ENCODE measurements at places on chromosomes 7 and 10.

DNA sequence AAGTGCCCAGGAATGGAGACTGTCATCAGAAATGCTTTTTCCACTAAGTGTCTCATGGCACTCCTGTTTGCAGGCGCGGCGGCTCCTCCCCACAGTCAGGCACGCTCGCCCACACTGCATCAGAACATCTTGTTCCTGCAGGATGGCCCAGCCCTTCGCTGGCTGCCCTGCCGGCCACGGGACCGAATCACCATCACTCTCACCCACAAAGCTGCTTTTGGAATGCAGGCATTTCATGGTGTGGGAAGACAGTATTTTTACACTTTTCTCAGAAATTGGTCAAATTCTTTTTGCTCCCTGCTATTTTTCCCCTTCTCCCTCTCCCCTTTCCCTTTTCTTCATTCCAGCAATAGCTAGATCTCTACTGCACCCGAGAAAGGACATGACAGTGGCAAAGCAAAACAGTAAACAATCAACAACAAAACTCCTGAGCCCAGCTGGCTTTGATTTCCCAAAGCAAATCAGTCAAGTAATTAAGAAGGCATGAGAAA is 176.1 kb upstream of the TNS3 start:
- DNase-seq, result peak; percentile 80

DNA sequence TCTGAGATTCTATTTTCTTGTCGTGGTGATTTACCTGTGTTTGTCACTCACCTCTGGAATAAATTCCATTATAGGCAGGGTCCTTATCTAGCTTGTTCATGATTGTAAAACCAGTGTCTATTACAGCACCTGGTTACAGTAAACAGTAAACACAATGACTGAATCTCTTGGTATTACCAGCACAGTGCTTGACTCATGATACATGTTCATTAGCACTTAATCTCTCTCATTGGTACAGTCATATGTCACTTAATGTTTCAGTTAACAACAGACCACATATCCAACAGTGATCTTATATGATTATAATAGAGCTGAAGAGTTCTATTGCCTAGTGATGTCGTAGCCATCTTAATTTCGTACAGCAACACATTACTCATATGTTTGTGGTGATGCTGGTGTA is 1.6 kb upstream of the TASOR2 start:
- DNase-seq, result no peak

GRCh38 chr7:117707080-117707479 is 166.2 kb downstream of the CTTNBP2 start:
- DNase-seq, result no peak

- no peak for DNase-seq
These were observed 333.7 kb upstream of the PODXL start for GRCh38 chr7:131890176-131890575.

- DNase-seq, result peak; percentile 32
These were observed 27.8 kb downstream of the COA1 start for GRCh38 chr7:43701500-43701854.

DNA sequence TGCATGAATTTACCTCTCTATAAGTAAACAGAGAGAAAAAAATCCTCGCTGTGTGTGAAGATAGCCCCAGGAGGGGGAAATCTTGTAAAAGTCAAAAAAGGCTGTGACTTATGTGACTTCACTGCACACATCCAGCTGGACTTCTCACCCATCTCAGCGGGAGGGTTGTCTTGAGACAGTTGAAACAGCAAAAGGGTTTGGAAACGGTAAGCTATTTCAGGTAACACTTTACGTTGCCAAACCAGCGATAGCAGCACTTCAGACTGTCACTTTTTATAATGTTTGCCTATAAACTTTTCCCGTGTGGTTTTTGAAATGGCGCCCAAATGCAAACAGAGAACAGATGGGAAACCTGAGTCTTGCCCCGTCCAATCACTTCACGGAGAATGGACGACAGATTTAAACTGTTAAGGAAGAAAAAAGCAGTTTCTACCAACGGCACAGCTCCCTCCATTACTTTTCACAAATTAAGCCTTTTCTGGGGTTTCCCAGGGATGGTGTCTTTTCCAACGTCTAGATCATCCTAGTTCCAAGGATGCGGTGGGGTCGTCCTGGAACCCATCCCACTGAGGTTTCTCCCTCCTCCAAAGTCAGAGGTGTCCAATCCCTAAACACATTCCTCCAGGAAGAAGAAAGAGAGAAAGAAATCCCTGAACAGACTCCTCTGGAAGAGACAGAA is 25.2 kb downstream of the FGFR2 start:
- peak; percentile 18 for DNase-seq

- DNase-seq, result no peak
These were observed 404.1 kb upstream of the MKI67 start for GRCh38 chr10:128530301-128530700.

GRCh38 chr7:67990716-67991115 is 994.1 kb downstream of the TYW1 start:
- no peak for DNase-seq

GRCh38 chr7:36986511-36986933 is 262.2 kb upstream of the AOAH start:
- no peak for DNase-seq

GRCh38 chr10:100826983-100827818 is 81.8 kb downstream of the PAX2 start:
- no peak for DNase-seq

- DNase-seq, result peak; percentile 30
These were observed 22.2 kb downstream of the MMS19 start for GRCh38 chr10:97475936-97476594.

DNA sequence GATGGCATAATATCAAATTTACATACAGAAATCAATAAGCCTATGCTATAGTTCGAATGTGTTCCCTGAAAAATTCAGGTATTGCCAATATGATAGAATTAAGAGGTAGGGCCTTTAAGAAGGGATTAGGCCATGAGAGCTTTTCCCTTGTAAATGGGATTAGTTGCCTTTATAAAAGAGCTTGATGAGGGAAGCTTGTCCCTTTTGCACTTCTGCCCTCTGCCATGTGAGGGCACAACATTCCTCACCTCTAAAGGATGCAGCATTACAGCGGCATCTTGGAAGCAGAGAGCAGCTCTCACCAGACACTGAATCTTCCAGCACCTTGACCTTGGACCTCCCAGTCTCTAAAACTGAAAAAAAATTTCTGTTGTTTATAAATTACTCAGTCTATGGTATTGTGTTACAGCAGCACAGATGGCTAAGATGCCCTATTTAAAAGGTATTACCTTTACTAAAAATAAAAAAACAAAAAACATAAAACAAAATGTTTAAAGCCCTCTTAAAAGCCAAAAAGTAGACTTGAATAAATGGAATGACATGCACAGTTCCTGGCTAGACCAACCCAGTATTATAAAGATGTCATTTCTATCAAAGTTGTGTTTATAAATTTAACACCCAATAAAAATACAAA is 909.6 kb downstream of the REEP3 start:
- peak; percentile 26 for DNase-seq

GRCh38 chr10:58028597-58029366 is 238.9 kb downstream of the IPMK start:
- peak; percentile 85 for DNase-seq

DNA sequence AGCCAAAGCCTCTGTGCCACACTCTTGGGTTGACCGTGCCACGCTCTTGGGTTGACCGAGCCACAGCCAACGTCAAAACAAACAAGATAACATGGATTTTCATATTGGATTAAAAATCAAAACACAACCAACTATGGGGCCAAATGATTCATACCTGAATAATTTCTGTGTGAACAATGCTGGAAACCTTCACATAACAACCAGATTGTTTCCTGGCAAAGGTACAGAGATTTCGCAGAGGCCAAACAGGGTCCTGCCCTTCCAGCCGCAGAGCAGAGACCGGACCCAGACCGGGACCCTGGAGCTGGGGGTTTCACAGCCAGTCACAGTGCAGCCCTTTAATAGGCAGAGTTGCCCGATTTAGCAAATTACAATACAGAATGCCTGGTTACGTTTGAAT is 40.5 kb downstream of the ITIH5 start:
- DNase-seq, result peak; percentile 16

- DNase-seq, result peak; percentile 75
These were observed 30.5 kb downstream of the ABCB1 start for GRCh38 chr7:87570178-87570577.

- DNase-seq, result no peak
These were observed 1.1 kb downstream of the TMEM196 start for GRCh38 chr7:19772306-19772705.

GRCh38 chr10:28366994-28367393 is 64.1 kb upstream of the MPP7 start:
- no peak for DNase-seq

DNA sequence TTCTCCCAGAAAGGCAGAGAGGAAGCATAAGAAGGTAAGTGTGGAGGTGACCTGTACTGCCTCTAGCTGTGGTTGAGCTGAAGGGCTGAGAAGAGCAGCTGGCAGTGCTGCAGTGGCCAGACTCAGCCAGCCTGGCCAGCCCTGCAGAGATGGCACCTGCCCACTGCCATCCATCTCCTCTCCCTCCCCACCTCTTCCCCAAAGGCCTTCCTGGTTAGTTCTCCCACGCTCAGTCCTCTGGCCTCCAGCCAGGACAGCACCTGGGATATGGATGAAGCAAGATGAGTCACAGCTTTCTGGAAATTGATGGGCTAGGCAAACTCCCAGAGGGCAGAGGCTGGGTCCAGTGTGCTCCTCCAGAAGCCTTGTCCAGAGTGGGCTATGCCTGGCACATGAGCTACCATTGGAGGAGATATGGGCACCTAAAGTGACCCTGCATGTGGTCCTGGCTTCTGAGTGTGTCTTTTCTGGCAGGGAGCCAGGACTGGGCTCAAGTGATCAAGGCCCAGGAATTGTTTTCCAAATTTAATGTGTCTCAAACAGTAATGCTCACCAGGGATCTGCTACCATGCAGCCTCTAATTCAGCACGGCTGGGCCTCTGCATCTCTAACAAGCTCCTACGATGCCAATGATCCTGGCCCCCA is 81.0 kb upstream of the CACUL1 start:
- peak; percentile 3 for DNase-seq

DNA sequence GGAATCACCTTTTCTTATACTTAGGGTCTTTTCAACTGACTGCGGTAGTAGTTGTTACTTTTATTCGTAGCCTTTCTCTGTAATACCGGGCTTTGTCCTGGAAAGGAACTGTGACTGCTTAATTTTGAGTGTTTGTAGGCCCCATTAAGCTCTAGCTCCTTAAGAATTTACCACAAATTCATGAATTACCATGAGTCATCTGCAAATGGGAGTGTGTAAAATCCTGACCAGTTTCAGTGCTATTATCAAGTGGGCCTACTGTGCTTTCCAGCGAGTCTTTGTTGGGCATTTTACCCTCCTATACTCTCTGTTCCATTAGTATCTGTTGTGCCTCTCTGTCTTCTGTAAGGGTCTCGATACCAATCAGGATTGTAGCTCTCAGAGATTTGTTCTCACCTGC is 49.7 kb downstream of the ZMYND11 start:
- DNase-seq, result peak; percentile 45

- no peak for DNase-seq
These were observed 241.9 kb downstream of the PTPRN2 start for GRCh38 chr7:158345731-158346130.

- peak; percentile 28 for DNase-seq
These were observed 209.2 kb downstream of the SNX10 start for GRCh38 chr7:26500749-26501352.

DNA sequence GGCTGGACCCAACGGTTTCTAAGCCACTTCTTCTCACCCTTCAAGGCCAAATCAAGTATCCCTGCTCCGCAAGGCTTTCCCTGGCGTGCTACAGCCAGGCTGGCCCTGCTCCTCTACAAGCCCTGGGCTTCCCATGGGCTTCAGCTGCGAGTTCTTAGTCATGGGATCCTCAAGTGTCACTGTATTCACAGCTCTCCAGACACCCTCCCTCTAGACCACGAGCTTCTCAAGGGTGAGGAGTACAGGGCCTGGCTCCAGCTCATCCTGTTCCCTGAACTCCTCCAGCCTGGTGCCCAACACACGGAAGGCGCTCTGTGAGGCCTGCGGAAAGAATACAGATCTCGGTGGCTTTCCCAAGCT is 38.8 kb downstream of the FAM53B start:
- no peak for DNase-seq

GRCh38 chr10:127743205-127743604 is 6.2 kb downstream of the FOXI2 start:
- no peak for DNase-seq

GRCh38 chr7:66737667-66738066 is 2.9 kb upstream of the RABGEF1 start:
- DNase-seq, result no peak
